Large intestine (tissue), 12 donors: ENCODE measurements at places on chromosomes 6 and 20.

DNA sequence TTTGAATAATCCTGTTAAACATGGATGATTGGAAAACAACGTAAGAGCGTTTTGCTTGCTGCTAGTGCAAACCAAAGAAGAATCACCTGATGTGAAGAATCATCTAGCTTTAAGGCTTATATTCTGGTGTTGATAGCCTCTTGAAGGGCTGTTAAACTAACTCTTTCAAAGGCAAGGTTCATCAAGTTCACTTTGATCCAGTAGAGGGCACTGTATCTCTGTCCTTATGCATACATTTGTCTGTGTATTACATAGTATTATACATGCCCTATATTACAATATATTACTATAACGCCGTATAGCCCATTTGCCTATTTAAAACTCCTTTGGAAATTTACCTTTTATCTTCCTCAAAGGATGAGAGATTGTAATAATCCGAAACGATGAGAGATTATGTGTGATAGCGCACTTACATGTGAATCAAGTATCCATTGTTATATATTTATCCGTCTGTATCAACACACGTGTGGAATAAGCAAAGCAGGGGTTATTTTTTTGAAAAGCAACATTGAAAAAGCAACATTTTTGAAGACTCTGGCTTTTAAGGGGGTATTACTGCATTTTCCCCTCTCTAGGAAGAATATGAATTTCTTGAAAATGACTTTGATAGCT is 50.8 kb upstream of the NRN1 start:
- DNase-seq = peak; percentile 10

DNA sequence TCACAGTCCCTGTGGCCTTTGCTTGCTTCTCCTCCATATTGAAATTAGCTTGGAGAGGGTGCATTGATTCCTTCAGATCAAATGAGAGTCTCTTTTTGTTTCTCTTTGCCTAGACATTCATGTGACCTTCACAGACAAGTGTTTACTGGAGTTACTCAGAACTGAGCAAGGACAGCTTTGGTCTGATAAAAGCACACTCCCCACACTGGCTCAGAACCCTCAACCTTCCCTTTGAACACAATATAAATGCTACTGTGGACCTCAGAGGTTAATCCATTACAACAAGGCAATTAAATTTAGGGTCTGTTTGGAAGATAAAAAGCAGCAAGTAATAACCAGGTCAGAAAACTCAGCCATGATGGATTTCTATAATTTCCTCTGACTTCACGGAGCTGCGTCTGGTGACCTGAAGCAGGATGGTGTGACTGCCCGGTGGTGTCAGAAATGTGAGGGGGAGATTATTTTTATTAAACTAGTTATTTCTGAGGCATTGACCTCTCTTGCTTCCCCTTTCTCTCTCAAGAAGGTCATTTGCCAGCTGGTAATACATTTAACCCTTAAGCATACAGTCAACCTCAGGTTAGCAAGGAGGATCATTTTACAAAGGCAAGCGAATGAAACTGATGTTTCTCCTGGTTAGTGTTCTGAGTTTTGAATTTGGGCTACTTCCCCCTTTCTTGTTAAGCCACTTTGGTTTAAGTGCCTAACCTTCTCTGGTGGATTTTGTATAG is 208.2 kb downstream of the CLIC5 start:
- DNase-seq = no peak

DNA sequence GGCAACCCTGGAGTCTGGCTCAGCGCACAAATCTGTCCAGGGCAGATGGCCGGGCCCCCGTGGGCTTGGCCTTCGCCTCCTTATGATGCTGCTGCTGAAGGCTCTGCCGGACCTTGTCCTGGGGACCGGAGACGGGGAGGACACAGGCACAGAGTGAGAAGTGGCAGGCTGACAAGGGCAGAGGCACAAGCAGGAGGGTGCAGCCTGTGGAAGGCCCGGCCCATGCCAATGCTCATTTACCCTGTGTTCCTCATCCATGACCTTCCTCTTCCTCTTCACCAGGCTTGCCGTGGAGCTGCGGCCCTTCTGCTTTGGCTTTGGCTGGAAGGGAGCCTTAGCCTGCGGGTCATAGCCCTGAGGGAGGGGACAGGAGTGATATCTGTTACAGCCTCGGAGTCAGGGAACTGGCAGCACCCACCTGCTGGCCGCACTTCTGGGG is 2.4 kb downstream of the B3GALT4 start:
- DNase-seq = no peak

- DNase-seq = no peak
These were observed 38.2 kb upstream of the RBL1 start for GRCh38 chr20:37133952-37134351.

DNA sequence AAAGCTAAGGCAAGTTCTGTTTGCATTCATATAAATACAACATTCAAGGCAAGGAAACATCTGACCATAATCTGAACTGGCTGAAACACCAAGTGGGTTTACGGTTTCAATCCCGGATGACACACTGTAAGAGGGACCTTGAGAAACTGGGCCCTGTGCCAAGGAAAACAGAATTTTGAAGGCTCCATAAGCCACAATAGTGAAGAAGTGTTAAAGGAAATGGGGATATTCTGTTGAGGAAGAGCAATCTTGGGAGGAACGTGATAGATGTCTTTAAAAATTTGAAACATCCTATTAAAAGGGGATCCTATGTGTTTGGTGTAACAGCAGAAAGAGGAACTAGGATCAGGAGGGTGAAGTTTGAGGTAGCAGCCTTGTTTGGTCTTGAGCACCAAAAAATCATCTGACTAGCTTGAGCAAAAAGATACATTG is 82.4 kb upstream of the TAB2 start:
- no peak for DNase-seq

DNA sequence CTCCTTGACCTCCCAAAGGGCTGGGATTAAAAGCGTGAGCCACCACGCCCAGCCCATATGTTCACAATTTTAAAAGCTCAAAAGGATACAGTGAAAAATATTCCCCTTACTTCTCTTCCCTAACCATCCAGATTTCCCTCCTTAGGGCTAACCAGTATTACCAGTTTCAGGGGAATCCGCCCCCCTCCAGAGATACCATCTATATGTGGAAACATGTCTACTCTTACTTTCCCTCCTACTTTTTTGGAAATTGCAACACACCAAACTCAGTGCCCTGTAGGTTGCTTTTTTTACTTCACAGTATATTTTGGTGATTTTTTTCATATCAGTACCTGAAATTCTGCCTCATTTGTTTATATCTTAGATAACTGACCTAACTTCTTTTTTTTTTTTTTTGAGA is 6.9 kb upstream of the RPL10A start:
- no peak for DNase-seq

- no peak for DNase-seq
These were observed 605.5 kb downstream of the HDGFL1 start for GRCh38 chr6:23174781-23175361.

GRCh38 chr20:24519476-24519875 is 50.0 kb downstream of the SYNDIG1 start:
- no peak for DNase-seq

- DNase-seq = no peak
These were observed 25.1 kb downstream of the ZNFX1 start for GRCh38 chr20:49252556-49253350.

DNA sequence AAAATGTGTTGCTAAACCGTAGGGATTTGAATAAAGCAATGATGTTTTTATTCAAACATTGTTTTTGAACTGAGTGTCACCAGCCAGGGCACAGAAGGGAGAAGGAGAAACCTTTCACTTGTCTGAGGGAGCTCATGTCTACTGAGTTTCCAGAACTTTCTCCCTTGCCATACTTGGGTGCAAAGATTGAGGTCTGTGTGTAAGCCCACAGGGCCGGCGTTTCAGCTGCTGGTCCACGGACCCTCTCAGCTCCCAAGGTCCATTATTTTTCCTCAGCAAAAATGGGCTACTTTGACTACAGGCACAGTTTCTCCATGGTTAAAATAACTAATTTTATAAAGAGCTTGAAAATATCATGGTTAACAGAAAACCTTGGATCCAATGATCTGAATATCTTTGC is 32.6 kb downstream of the PSMG4 start:
- no peak for DNase-seq

- peak; percentile 31 for DNase-seq
These were observed 116.1 kb downstream of the MAN1A1 start for GRCh38 chr6:119233312-119233984.
